ENCODE measurements at places on chromosomes 5 and 9.

DNA sequence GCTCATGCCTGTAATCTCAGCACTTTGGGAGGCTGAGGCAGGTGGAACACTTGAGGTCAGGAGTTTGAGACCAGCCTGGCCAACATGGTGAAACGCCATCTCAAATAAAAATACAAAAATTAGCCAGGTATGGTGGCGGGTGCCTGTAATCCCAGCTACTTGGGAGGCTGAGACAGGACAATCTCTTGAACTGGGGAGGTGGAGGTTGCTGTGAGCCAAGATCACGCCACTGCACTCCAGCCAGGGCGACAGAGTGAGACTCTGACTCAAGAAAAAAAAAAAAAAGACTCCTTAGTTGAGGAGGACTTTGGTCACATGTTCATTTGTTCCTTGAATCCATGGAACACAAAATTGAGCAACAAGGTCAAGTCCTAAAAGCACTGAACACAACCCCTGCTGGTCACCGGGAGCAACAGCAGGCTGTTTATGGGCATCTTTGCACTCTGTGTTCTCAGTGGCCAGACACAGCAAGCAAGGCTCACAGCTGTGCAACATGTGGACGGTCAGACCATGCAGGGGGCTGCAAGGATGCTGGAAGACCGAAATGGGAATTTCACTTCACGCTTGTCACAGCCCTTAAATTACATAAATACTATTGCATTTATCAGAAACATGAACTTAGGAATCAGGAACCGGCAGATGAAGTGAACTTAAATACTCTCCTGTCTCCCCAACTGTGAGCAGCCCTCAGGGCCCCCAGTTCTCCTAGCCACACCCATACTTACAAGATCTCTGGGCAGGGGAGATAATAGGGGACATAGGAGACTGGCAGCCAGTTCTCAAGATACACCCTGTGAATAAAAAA lies 2.8 kb downstream of the GBGT1 start:
- DNase-seq: peak; percentile 34

GRCh38 chr5:81908771-81909170 lies 63.1 kb upstream of the ATG10 start:
- no peak for DNase-seq

DNA sequence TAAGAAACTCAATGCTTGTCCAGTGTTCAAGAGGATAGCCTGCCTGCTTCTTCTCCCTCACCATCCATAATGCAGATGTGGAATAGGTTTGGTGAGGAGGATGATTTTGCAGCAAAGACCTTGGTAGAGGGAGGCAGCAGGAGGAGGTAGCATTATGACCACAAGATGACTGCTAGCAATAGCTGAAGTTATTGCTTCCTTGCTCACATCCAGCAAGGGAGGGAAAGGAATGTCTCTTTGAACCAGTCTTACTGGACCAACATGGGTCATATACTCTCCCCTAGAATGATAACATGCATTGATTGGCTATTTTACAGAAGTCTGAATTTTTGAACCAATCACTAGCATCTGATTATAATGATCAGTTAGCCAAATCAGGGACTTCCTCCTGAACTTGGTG lies 607.6 kb downstream of the EBF1 start:
- no peak for DNase-seq

DNA sequence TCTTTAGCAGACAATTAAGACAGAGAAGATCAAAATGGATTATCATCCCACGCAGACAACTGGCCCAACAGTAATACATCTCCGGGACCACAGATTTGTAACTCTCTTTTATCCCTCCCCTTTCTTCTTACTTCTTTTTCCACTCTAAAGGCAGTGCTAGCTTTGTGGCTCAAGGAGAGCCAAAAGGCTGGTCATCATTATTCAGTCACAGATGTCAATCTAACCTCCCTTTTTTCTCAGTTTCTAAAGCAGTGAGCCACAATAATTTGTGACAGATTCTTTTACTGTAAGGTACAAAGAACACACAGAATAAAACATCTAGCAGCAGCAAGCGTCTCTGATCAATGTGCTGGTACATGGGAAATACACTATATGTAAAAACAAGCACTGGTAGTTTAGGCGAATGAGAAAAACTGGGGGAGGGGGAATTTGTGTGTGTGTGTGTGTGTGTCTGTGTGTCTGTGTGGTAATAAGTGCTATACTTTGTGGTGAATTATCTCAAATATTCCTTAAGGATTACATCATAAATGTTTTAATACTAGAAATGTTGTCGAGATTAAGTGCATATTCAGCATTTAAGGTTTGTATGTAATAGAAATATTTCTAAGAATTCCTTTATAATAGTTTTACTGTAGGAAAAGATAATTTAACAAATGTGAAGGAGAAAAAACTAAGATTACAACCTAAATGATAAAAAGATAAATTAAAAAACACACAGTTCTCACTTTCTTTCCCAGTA lies 140.2 kb downstream of the DENND1A start:
- DNase-seq: no peak

DNA sequence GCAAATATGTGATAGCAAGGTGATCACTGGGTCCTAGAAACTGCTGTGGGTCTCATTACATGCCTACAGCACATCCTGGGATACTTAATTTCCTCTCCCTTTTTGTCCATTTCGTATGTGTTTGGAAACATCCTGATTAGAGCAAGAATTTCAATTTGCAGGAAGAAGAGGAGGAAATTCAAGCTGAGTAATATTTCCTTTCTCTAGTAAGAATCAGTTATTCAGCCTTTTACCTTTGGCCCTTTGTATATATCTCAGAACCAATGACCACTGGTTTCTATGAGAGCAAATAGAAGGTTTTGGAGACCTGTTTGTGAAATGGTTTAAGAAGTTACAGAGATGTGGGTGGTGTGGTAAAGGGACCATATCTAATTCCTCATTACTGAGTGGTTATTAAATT lies 171.6 kb downstream of the RMI1 start:
- no peak for DNase-seq
